Suppressor macrophage (primary cell): ENCODE measurements at places on chromosomes 7 and 10.
A peak's percentile ranks its signal among the peaks of the same experiment; 100 is the strongest.

DNA sequence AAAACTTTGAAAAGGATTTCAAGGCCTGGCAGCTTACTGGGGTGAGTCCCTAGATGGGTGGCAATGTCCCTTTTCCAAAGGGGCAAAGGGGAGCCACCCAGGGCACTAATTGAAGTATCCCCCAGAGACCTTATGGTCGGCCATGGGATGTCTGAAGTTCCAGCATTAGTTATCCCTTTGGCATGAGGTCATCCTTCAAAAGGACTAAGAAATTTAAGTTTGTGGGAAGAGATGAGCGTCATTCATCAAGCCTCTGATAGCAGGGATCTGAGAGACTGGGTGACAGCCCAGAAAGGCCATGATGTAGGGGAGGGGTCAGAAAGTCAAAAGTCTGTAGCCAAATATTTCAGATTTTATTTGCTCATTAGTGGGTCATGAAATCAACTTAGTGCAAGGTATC is 195.3 kb downstream of the ZNF438 start:
- no peak for DNase-seq

DNA sequence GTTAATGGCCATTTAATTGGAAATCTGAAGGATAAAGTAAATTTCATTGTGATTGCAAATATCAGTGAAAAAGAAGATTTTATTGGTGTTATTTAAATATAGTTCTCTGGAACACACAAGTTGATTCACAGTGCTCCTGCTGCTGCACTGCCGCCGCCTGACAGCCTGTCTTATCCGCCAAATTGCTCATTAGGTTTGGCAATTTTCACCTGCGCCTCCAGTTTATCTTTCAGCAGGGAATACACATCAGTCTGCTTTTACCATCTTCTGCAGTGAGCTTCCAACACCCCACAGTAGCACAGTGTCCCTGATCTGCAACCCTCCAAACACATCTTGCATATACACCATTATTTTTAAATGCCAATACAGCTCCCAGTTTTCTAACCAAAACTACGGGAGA is 308.3 kb downstream of the PARD3 start:
- DNase-seq, result no peak

DNA sequence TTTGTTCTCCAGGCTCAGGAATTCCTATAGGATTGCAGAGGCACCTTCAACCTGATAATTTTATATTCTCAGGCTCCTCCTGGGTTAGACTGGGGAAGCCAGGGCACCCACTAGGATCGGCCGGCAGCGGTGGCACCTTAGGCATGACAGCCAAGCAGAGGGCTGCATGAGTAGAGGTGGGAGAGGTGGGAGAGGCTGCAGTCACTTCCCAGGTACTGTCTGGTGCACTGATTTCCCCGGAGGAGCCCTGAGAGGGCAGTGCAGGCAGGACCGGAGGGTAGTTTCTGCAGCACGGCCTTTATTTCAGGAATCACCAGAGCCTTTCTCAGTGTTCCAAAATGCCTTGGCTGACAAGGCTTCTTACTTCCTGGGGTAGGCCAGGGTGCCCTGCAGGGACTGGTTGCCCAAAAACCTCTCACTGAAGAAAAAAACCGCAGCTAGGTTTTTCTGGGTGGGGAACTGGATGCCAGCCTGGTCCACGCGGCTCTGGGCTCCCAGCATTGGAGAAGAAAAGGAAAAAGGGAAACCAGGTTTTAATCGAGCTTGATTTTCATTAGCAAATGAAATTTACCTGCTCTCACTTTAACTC is 3.6 kb upstream of the HOXA13 start:
- no peak for DNase-seq

GRCh38 chr10:101061624-101062231 is at the start of gene KAZALD1:
Gene KAZALD1 (plus strand): TSS chr10:101061989. CDS start chr10:101062593, 604 bp downstream.
- DNase-seq, result no peak

DNA sequence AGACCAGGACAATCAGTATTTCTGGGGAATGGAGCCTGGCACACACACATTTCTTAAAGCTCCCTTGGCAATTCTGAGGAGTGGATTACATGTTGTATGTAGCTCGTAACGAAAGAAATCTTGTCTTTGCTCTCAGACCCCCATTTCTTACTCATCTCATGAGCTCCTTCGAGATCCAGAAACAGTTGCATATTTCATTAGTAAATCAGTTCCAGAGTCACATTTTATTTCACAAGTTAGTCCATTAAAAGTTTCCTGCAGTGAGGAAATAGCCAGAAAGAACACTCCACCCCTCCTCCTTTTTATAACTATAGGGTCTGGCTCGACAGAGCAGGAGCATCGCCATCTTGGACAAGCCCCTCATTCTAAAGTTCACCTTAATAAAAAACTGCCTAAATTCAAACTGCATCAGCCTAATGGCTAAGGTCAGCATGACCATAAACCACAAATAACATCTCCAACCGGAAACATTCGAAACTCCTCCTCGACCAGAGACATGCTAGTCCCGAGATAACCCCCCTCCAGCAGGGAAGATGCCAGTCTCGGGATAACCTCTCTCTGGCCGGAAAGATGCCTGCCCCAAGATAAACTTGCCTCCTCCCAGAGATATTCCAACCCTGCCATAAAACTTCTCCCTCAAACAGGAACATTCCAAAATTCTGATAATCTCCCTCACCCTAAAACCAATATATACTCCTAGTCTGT is 7.4 kb downstream of the EGFR start:
- no peak for DNase-seq

DNA sequence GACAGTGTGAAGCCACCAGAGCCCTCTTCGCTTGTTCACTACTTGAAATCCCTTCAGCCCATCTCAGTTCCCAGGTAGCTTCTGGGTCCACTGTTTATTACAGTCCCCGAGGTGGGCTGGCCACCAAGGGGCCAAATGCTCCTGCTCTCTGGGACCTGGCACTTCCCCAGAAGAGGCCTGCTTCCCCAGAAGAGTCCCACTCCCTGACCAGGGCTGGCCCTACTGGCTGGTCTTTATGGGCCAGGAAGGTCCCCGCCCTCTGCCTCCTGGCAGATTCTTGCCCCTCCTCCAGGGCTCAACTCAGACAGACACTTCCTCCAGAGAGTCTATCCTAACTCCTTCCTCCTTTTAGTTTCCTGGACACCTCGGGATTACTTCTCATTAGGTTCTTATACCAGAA is 70.7 kb upstream of the LRRC18 start:
- DNase-seq, result peak; percentile 41

- DNase-seq, result peak; percentile 17
Measured at GRCh38 chr7:30596014-30596641, 1.4 kb downstream of the GARS1 start.

DNA sequence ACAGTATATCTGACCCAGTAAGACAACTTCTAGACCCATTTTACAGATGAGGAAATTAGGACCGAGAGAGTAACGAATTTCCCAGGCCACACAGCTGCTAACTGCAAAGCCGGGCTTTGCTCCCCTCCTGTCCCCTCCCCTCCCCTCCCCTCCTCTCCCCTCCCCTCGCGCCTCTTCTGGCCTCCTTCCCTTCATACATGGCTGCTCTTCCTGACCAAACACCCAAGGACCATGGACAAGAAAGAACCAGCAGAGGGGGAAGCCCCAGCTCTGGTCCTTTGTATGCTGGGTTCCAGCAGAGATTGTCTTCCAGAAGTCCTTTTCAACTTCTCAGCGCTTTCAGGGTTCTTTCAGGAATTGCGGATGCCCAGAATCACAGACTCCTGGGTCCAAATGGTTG is 3.6 kb upstream of the TMEM72 start:
- DNase-seq, result no peak

- no peak for DNase-seq
Measured at GRCh38 chr10:122802282-122802681, 43.4 kb downstream of the CUZD1 start.

DNA sequence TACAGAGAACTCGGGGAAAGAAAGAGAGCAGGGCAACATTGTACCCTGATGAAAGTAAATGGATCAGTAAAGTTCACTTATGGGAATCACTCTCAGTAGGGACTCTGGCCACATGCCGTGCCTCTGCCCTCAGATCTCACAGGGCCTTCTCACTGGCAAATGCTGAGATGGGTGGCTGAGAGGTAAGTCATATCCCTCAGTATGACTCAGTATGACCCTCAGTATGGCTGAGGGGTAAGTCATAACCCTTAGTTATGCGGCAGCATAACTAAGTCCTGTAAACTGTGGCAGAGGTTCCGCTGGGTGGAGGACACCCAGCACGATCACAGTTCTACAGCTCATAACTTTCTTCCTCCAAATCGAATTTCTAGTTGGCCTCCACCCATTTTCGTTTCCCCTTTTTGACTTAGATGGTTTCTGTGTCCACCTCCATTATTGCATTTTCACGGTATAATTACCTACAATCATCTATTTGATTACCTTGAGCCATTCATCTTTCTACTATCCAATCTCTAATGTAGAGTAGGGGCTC is 26.5 kb upstream of the WNT16 start:
- no peak for DNase-seq

DNA sequence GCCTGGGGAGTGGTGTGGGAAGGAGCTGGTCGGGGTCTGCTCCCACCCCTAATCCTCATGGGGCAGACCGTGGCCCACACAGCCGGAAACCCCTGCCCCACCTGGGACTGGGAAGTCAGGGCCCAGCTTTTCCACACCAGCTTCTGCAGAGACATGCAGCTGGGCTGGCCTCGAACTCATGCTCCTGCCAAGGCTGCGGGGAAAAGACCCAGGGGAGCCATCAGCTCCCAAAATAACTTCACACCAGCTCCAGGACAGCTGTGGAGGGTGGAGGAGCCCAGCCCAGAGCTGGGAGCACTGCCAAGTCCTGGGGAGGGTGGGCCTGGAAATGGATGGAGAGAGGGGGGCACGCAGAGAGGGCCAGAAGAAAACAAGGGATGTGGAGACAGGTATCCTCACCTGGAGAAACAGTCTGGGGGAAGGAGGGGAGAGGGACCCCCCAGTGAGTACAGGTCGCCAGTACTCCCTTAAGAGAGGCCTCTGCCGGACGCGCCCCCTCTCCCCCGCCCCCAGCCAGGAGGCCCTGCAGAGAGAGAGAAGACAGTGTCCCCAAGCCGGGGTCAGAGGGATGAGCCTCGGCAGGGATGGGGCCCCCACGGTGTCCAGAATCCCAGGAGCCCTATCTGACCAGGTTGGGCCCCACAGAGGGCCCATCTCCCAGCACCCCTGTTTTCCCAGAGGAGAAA is 11.5 kb upstream of the GRIFIN start:
- DNase-seq, result no peak

- DNase-seq, result no peak
Measured at GRCh38 chr7:47383696-47384445, 198.0 kb downstream of the TNS3 start.

DNA sequence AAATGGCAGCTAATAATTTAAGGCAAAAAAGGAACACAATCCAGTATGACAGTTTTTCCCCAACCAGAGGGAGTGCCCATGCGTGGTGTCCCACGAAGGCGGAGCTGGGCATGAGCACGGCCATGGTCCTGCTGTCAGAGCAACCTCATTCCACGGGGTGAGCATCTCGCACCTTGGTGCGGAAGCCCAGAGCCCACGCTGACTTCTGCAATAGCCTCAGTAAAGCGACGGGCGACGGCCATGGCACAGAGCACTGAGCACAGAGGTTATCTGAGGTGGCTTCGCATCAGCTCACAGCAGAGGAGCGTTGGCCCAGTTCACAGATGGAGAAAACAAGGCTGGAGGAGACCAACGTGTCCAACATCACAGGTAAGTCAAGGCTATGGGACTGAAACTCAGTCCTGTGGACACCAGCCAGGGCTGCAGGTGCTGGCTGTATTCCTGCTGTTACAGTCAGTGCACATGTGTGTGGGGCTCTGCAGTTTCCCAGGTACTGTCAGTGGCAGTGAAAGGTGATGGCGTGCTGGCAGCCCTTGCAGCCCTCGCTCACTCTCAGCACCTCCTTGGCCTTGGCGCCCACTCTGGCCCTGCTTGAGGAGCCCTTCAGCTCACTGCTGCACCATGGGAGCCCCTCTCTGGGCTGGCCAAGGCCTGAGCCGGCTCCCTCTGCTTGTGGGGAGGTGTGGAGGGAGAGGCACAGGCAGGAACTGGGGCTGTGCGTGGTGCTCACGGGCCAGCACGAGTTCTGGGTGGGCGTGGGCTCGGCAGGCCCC is 525.6 kb downstream of the PTPRN2 start:
- DNase-seq, result no peak

DNA sequence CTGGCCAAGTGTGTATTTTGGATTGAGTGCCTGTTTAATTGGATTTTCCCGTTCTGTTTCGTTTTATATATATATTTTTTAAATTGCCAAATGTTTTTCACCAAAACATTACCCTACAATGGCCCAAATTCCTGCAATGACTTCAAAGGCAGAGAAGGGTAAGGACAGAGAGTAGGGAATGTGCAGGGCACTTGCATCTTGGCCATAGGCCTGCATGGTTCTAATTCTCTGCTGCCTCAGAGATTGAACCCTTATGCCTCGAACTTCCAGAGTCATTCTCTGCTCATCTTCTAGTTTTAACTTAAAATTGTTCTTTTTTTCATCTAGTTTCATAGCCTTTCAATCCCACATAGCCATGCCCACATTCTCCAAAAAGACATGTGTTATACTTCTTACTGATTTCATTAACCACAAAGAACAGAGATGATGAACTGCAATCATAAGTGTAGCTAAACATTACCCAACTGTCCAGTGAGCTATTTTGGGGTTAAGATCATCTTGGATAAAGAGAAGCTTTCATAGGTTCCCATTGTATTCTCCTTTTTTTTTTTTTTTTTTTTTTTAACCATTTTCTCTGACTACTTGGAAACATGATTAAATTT is 177.6 kb downstream of the PLXDC2 start:
- peak; percentile 76 for DNase-seq

GRCh38 chr10:115972426-115972825 is 300.6 kb downstream of the GFRA1 start:
- no peak for DNase-seq

DNA sequence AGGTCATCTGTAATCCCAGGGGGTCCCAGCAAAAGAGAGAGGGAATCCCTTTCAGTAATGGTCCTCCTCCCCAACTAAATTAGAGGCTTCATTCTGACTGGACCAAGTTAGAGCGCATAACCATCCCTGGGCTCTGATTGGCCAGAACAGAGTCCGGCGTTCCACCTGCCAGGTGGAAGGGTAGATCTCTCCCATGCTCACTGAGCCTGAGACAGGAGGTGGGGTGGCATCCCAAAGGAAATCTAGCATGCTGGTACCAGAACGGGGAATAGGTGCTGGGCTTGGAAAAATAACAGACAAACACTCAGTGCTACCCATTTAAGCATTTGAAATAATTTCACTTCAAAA is 21.0 kb upstream of the TSPAN33 start:
- no peak for DNase-seq

GRCh38 chr10:26839966-26840627 is 20.7 kb downstream of the ABI1 start:
- no peak for DNase-seq

- DNase-seq, result no peak
Measured at GRCh38 chr10:74900297-74900696, 73.9 kb downstream of the KAT6B start.

DNA sequence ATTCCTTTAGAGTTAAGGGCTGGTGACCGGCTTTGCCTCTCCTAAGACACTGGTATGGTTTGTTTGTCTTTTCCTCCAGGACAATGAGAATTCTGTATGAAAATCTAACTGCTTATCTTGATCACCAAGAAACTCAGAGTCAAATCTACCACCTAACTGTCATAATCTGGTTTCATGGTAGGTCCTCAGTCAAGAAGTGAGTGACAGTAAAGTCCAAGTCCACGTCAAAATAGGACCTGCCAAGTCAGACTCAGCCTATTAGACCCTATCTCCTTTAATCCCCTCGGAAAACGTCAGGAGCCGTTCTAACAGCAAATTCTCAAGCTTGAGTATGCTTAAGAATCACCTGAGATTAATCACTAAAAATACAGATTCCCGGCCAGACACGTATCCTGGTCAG is 37.4 kb downstream of the C7orf33 start:
- DNase-seq, result no peak
